ENCODE measurements at places on chromosomes 6 and 20.
A peak's percentile ranks its signal among the peaks of the same experiment; 100 is the strongest.

DNA sequence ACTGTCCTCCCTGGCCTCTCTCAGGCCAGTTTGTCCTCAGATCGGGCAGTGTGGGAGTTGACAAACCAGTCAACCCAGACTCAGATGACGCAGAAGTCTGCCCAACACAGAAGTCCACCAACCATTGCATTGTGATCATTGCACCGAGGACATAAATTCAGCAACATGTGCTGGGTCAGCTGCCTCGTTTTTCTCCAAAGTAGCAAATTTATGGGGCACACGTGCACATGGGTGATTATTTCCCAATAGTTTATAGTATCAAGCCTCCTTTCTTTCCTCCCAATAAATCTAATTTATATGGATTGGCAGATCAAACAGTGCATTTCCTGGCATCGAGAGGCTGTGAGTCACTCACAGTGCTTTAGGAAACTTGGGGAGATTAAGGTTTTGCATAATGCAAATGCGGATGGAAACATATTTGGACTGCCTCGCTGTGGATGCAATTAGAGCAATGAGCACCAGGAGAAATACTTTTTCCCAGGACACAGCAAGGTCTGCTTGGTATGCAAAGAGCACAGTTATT lies 413.7 kb upstream of the SULF2 start:
- no peak for DNase-seq

- DNase-seq = no peak
Observed at GRCh38 chr6:74749211-74750147, 456.4 kb downstream of the COL12A1 start.

GRCh38 chr20:60484316-60484715 lies 526.1 kb downstream of the CDH26 start:
- peak; percentile 4 for DNase-seq

DNA sequence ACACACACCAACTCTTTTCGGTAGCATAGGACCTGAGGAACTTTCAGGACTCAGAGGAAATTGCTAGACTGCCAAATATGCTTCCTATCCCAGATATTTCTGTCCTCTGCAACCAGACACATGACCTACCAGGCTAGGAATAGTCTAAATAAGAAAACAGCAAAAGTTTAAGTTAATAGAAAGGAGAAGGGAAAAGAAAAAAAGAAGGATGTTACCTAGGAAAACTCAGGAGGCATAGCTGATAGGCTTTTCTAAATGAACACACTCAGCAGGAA lies 74.6 kb downstream of the MAP3K5 start:
- no peak for DNase-seq

DNA sequence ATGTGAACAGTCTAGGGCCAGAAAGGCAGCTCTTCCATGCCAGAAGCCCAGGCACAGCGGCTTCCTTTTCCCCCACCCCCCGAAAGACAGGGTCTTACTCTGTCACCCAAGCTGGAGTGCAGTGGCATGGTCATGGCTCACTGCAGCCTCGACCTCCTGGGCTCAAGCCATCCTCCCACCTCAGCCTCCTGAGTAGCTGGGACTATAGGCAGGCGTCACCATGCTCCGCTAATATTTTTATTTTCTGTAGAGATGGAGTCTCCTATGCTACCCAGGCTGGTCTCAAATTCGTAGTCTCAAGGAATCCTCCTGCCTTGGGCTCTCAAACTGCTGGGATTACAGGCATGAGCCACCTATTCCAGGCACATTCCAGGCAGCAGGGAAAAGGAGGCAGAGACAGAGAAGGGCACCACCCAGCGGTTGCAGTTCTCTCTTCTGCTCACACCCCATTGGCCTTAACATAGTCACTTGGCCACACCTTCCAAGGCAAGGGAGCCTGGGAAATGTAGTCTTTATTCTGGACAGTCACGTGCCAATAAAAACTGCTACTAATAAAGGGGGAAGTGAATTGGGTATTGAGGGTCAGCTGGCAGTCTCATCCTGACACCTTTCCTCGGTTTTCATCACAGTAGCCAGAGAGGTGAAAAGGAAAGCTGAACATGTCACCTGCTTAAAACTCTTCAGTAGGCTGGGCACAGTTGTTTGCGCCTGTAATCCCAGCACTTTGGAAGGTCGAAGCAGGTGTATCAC lies 205.9 kb downstream of the ZMYND8 start:
- DNase-seq = peak; percentile 53

DNA sequence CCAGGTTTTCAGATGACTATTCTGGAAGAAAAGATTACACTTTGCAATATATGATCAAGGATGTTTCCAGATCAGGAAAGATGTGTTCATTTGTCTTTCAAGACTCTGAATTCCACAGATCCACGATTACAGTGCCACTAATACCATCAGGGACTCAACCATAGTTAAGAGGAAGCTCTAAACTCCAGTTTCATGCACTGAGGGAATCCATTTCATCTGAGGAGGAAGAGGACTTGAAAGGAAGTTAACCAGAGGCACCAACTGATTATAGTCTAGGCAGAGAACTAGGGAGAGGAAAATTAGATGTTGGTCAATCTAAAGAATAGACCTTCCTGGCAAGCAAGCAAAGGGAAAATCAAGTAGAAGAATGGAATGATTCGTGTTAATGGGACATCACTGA lies 218.3 kb upstream of the PRDM1 start:
- no peak for DNase-seq

- no peak for DNase-seq
Observed at GRCh38 chr6:45212976-45213375, 115.2 kb upstream of the RUNX2 start.

- DNase-seq = peak; percentile 11
Observed at GRCh38 chr6:111185954-111186353, 98.7 kb downstream of the SLC16A10 start.

GRCh38 chr20:50713657-50714101 lies 17.7 kb upstream of the PARD6B start:
- no peak for DNase-seq

DNA sequence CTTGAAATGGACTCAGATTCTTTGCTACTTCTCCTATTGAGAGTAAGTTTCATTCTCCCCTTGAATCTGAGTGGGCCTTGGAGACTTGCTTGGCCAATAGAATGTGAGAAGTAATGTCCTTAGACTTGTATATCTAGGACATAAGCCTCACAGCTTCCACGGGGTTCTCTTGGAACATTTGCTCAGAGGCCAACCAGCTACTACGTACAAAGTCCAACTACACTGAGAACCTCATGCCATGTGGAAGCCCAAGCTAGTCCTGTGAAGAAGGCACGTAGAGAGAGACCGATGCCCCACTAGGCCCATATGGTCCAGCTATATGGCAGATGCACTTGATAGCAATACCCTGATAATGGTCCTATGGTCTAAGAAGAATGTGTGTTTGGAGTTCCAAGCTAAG lies 22.9 kb downstream of the TMEM14A start:
- no peak for DNase-seq

DNA sequence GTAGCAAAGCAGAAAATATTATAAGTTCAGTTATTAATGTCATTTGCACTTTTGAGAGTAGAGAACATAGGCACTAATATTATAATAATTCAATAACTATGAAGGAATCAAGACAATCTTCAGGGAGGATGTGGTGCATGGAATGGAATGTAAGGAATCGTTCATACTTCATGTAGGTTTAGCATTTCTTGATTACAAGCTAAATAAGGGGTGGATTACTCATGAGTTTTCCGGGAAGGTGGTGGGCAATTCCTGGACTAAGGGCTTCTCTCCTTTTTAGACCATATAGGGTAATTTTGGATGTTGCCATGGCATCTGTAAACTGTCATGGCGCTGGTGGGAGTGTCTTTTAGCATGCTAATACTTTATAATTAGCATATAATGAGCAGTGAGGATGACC lies 9.1 kb upstream of the BTNL2 start:
- no peak for DNase-seq

GRCh38 chr6:53263917-53264316 lies 84.8 kb downstream of the ELOVL5 start:
- DNase-seq = no peak

DNA sequence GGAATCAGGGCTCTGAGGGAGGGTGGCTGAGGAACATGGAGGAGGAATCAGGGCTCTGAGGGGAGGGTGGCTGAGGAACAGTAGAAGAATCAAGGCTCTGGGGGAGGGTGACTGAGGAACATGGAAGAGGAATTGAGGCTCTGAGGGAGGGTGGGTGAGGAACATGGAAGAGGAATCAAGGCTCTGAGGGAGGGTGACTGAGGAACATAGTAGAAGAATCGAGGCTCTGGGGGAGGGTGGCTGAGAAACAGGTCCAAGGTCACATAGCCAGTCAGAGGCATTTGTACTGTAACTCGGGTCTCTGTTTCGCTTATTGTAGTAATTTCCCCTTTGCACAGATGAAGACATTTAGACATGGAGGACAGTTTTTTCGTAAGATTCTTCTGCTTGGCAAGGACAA lies 164.8 kb downstream of the SOBP start:
- no peak for DNase-seq

DNA sequence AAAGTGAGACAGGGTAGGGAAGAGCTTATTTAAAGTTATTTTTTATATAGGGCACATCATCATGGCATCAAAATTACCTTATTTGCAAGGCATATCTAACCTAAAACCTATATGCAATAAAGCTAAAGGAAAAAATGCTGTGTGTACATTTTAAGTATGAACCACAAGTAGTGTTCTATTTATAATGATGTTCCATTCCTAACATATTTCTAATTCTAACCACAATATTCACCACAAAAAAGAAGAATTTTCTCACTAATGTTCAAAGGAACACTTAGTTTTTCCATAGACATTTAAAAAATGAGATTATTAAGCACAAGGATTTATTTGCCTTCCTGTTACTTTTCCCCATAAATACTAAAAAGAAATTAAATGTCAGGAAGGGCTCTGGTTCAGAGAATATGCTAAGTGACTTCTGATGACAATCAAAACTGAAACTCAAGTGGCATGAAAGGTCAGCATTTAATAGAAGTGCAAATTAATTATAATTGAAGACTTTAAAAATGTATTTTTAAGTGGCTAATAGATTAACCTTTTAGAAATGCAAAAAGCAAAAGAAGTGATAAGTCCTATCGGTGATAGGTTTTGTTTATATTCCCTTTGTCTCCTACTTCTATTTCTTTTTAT lies 25.1 kb downstream of the GPR63 start:
- no peak for DNase-seq

- no peak for DNase-seq
Observed at GRCh38 chr6:20919677-20920385, 385.6 kb downstream of the CDKAL1 start.

DNA sequence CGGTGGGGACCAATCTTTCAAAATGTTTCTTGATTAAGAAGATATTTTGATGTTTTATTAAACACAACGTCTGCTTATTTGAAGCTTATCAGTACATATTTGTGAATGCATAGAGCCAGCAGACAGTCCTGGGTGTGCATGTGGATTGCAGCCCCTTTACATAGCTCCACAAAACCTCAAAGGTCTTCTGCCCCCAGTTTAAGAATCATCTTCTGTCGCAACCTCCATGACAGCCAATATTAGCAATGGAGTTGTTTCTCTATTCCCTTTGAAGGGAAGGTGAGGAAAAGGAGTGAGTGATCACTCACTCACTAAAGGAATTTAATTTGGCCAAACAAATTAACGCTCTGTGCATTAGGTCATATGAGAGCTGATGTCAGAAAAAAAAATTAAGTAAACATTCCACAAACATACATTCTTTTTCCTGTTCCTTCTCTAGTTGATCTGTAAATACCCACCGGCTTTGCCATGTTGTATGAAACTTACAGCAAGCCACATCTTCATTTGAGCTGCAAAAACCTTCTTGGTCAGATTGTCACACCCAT lies 152.9 kb downstream of the SIM1 start:
- DNase-seq = no peak

DNA sequence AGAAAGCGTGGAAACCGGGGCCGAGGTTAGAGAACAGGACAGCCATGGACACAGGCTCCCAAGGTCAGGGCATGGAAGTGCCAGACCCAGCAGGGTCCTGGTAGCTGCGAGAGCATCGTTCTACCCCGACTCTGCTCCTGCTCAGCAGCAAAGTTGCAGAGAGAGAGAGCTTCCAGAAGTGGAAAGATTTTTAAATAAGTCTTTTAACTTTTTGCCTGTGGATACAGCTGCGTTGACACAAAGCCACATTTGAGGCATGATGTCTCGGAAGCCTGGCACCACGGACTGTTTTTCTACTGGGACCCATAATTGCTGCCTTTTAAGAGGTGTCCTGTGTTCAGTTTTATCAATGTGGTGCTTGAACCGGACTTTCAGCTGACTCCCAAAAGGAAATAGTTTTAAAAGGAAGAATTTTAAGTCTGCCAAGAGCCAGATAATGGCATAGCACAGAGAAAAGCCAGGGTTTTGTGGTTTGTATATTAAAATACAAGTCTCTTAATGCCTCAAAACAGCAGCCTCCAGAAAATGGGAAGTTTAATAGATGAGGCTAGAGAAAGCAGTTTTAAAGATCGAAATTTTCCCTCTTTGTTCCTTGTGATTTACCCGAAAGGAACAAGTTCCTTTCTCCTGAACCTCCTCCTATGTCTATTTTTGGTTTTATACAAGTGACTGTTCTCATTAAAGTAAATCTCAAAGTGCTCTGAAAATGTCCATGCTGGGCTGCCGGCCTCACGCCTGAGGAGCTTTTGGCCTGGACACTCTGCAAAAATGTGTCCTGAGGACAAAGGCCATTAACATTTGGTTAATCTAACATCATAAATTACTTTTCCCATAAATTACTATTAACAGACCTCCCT lies 91.5 kb downstream of the RIN2 start:
- no peak for DNase-seq

GRCh38 chr6:137750297-137750696 lies 116.8 kb upstream of the TNFAIP3 start:
- no peak for DNase-seq

- DNase-seq = no peak
Observed at GRCh38 chr20:6045566-6045965, 8.3 kb downstream of the LRRN4 start.

DNA sequence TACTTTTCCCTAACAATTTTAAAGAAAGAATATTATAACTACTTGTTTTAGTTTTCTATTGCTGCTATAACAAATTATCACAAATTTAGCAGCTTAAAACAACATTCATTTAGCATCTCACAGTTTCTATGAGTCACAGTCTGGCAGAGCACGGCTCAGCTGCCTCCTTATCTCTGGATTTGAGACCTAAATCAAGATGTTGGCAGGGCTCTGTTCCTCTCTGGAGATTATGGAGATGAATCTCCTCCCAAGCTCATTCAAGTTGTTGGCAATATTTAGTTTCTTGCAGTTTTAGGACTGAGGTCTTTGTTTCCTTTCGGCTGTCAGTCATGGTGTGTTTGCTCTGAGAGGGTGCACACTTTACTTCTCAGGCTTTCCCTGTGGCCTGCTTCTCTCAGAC lies 1065.8 kb upstream of the EYS start:
- DNase-seq = no peak

DNA sequence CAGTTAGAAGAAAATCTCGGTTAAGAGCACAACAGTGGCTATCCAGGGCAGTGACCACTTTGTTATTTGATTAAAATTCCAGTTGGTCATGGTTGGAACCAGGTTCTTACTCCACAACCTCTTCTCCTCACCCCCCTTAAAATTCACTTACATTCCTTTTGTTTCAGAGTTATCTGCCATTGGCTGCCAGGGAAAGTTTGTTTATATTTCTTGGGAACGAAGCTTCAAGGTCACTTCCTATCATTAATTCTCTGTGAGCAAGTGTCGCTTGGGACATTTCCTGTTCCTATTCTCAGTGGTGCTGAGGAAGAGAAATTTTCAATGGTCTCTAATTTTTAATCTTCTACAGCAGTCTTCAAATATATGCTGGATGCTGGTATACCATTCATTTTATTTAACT lies 121.1 kb upstream of the COL21A1 start:
- no peak for DNase-seq

GRCh38 chr20:19025430-19026120 lies 186.9 kb upstream of the SLC24A3 start:
- DNase-seq = peak; percentile 35

Data from NCI-H69 (cell line).